IMR-90 (cell line): ENCODE measurements at places on chromosomes 11 and 22. TPM values are rescaled to one million over a fixed set of nuclear protein-coding genes. Genes with fewer than 3 reads are reported as not detected.

MICAL2 gene
- total RNA-seq, result 285 and 336 TPM in 2 replicates

C11orf54 gene
- 16.0 and 21.4 TPM in 2 replicates for total RNA-seq

OR51I1 gene
- total RNA-seq, result not detected in 2 replicates

APOBEC3G gene
- total RNA-seq, result 6.7 and 7.0 TPM in 2 replicates

TEX54 gene
- not detected in 2 replicates for total RNA-seq

OR51E2 gene
- total RNA-seq, result 0.56 and 0.72 TPM in 2 replicates

FIBIN gene
- 5.7 and 7.5 TPM in 2 replicates for total RNA-seq

B3GAT3 gene
- 10.4 and 10.6 TPM in 2 replicates for total RNA-seq

RAG2 gene
- not detected in 2 replicates for total RNA-seq

TMPRSS4 gene
- not detected in 2 replicates for total RNA-seq

NCAPH2 gene
- total RNA-seq, result 36.4 and 38.5 TPM in 2 replicates

B4GAT1 gene
- 10.6 and 13.9 TPM in 2 replicates for total RNA-seq

SERPING1 gene
- total RNA-seq, result 2.0 and 2.2 TPM in 2 replicates

DGCR6 gene
- total RNA-seq, result 0.54 and 0.56 TPM in 2 replicates

PRODH gene
- total RNA-seq, result not detected in 2 replicates

GRM5 gene
- under 0.01 TPM in 2 replicates for total RNA-seq

PPARA gene
- total RNA-seq, result 6.1 and 7.0 TPM in 2 replicates

SYT8 gene
- not detected in 2 replicates for total RNA-seq

MYOD1 gene
- not detected in 2 replicates for total RNA-seq

CASP5 gene
- not detected in 2 replicates for total RNA-seq

PGR gene
- under 0.01 TPM in 2 replicates for total RNA-seq
